ENCODE measurements at places on chromosomes 5 and 9.

DNA sequence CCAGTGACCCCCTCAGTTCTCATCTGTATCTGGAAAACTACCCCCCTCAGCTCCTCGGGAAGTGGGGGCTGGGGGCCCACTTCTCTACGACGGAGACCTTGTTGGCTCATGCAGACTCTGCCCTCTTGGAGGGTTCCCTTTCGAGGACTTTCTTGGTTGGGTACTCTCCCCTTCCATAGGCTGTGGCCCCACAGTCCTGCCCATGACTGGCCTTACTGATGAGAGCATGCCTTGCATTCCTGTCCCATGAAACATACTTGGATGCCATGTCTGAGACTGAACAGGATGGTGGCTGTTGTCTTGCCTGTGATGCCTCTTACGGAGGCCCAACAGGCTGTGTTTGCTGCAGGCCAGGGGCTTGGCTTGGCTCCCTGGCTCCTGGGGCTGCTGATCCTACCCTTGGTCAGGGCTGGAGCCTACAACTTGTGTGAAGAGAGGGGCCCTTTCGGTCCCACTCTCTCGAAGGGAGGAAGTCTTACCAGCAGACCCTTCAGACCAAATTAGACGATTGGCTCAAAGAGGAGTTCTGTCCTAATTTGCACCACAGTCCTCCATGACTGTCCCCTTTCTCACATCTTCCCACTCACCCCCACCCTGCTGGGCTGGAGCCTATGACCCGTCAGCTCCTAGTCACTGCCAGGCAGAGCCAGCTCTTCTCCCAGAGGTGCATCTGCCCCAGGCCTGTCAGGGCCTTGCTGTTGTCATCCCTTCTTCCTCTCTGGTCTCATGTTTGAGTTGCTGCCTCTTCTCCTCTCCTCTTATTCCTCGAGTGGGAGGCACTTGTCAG, 109.9 kb downstream of the CACNA1B start:
- no peak for DNase-seq

- no peak for DNase-seq
Observed at GRCh38 chr5:17854901-17855300, 220.6 kb downstream of the TAF11L14 start.

DNA sequence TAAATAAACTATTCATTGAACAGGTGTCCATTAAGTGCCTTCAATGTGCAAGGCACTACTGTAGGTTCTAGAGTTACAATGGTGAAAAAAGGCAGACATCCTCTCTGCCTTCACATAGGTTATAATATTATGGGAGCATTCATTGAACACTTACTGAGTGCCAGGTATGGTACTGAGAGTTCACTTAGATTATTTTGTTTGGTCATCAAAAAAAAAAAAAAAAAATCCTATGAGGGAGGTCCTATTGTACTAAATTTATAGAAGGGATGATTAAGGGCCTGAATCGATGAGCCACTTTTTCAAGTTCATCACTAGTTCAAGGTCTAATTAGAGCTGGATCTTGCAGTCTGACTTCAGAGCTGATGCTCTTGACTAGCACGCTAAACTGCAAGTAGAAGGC, 22.8 kb upstream of the PANK3 start:
- DNase-seq, result no peak

- no peak for DNase-seq
Observed at GRCh38 chr5:129125819-129126218, 31.3 kb downstream of the ISOC1 start.

All from activated B cell treated with CpG ODN at 0.5 μM for 24 hours (primary cell).